ENCODE measurements at places on chromosomes 4 and X. TPM values are rescaled to one million over a fixed set of nuclear protein-coding genes. Genes with fewer than 3 reads are reported as not detected.
A peak's percentile ranks its signal among the peaks of the same experiment; 100 is the strongest.

DNA sequence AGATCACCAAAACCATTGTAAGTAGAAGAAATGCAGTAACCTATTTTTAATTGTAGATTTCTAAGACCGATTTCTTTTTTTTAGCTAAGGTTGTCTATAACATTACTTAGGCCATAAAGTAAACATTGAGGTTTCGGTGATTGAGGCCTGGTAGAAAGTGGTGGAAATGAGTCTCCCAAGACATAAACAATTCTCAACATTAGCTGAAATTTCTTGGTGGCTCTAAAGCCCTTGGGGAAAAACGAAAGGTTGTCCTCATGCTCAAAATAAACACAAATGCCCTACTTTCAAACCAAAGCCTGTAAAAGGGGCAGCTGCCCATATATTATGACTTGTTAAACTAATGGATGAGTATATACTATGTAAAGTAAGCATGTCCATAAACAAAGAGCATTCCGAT, 98.8 kb downstream of the SCFD2 start:
- no peak for DNase-seq

- DNase-seq, result no peak
These were observed 56.5 kb upstream of the CLNK start for GRCh38 chr4:10740891-10741620.

GRCh38 chr4:118322831-118323502, 29.8 kb downstream of the PRSS12 start:
- no peak for DNase-seq

GRCh38 chrX:53642337-53642736, 44.2 kb downstream of the HUWE1 start:
- no peak for DNase-seq

GRCh38 chr4:90474484-90474883, 347.3 kb downstream of the CCSER1 start:
- no peak for DNase-seq

- DNase-seq, result no peak
These were observed 218.2 kb downstream of the SCFD2 start for GRCh38 chr4:53147711-53148110.

DNA sequence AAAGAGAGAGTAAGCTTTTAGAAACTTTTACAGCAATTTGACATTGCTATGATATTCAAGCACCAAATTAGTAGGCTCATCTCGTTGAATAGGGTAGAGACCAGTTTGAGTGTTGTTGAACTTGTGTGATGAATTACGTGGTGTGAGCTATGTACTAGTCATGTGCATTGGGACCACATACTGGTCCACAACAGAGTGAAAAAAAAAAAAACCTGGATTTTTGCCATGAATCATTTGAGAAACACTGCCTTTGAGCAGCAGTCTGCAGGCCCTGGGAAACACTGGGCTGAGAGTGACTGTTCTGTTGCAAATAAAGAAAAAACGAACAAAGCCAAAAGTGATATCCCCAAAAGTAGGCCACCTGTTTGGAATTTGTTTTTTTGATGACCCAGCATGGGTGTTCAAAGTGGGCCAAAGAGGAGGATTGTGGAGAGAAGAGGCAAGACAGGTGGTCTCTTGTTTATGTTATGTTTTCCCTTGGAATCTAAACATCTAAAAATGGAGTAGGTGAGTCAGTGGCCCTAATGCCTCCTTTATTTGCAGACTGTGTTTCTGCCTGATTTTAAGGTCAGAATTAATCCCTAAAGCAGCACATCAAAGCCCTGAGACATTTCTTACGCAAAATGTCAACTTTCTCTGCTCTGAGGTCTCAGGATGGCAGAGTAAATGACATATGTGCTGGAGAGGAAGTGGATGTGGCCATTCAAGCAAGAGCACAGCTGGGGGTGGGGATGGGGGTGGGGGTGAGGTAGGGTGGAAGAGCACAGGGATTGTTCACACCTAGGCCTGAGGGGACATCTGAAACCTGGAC, 33.5 kb downstream of the TAF7L start:
- no peak for DNase-seq

- no peak for DNase-seq
These were observed 46.1 kb upstream of the MAGEC2 start for GRCh38 chrX:142251202-142251601.

GRCh38 chrX:136029766-136030165, 44.5 kb downstream of the SLC9A6 start:
- no peak for DNase-seq

DNA sequence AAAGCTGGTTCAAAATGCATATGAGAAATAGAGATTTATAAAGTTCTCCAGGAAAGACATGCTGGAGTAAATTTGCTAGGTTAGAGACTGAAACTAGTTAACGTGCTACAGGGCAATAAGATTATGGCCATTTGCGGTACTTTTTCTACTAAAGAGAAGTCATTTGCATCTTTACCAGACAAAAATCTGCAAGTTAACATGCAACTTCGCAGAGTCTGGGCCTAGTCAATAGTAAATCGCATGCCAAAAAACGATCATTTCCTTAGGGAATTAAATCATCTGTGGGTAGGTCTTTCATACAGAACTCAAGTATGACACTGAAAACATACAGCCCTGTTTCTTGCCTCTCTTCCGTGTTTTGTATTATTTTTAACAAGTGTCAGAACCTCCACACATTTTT, 32.8 kb upstream of the REST start:
- no peak for DNase-seq

DNA sequence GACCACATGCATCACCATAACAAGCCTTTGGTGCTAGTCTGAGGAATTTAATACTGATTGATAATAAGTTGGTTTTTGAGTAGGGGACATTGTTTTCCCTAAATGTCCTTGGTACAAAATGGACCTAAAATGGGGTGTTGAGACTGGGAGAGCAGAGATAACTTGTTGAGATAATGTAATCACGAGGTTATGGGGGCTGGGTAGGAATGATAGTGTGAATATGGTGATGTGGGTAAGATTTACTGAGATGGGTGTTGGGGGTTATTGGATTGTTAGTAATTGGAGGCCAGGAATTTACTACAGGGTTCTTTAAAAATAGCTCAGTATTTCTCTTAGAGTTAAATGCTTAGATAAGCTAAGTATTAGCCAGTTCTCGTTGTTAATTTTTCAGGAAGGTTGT, 3.9 kb downstream of the BMP2K start:
- DNase-seq, result no peak

DNA sequence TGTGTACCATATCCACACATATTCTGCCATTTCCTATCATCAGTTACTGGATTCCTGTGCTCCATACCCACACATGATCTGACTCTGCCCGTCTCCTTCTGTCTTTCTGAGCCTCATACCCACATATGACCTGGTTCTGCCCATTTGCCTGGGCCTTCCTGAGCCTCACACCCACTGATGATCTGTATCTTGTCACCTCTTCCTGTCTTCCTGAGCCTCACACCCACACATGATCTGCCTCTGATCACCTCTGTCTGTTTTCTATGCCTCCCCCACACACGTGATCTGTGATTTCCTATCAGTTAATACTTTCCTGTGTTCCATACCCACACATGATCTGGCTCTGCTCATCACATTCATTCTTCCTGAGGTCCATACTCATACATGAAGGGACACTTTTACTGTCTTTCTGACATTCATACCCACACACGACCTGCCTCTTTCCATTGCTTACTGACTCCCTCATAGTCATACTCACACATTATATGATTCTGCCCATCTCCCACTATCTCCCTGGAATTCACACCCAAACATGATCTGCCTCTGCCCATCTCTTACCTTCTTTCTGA, 32.5 kb downstream of the SCML1 start:
- no peak for DNase-seq

- DNase-seq, result no peak
These were observed 210.4 kb upstream of the HCCS start for GRCh38 chrX:10900585-10901289.

DNA sequence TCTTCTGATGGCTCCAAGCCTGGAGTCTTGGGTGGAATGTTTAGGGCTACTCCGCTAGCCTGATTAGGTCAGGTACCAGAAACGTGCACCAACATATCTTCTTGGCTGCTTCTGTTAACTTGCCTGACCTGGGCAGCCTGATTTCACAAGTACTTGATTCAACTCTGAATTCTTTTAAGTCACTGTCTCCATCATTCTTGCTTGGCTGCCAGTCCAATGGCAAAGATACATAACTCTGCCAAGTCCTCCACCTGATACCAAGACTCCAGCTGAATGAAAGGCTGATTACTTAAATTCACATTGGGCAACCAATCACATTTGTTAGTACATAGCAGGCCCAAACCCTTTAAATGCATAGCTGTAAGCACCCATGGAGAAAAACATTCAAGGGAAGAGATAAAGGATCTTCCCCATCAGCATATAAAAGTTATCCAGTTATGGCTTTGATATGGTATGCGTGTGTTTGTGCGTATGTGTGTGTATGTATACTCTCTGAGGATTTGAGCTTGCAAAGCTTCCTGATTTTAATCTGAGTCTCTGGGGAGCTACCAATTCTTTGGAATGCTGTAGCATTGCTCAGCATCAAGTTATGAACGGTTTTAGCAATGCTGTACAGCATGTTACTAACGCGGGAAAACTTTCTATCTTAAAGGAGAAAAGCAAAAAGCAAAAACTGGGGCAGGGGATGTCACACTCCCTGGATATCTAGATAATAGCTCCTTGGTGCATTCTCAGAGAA, 917.2 kb downstream of the DMD start:
- DNase-seq, result no peak

DNA sequence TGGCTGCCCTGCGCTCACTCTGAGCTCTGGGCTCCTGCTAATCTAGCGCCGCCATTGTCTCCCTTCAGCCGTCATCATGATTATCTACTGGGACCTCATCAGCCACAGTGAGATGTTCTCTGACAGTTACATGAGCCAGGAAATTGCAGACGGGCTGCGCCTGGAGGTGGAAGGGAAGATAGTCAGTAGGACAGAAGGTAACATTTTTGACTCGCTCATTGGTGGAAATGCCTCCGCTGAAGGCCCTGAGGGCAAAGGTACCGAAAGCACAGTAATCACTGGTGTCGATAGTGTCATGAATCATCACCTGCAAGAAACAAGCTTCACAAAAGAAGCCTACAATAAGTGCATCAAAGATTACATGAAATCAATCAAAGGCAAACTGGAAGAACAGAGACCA, 21.8 kb upstream of the PIN4 start:
- DNase-seq, result no peak

GRCh38 chrX:153561337-153561736, 37.6 kb downstream of the CCNQ start:
- DNase-seq, result no peak

- DNase-seq, result no peak
These were observed 105.9 kb upstream of the SLC7A11 start for GRCh38 chr4:138348055-138348454.

DNA sequence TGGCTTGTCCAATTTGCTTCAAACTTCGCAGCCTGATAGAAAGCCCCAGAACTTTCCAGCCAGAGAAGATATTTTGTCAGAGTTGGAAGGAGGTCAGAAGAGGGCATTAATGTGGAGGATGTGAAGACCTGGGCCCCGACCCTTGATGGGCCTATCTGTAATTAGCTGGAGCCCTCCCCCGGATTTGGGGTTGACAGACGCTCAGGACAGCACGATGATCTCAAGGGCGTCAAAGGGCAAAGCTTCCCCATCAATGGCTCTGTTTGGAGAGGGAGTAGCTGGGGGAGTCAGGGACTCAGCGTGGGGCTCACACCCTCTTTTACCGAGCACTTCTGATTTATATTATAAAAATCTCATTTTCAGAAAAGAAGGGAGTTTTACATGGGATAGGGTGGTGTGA, 59.0 kb upstream of the PPP2R3B start:
- DNase-seq, result no peak

- no peak for DNase-seq
These were observed 63.3 kb downstream of the MEPE start for GRCh38 chr4:87895964-87896621.

DNA sequence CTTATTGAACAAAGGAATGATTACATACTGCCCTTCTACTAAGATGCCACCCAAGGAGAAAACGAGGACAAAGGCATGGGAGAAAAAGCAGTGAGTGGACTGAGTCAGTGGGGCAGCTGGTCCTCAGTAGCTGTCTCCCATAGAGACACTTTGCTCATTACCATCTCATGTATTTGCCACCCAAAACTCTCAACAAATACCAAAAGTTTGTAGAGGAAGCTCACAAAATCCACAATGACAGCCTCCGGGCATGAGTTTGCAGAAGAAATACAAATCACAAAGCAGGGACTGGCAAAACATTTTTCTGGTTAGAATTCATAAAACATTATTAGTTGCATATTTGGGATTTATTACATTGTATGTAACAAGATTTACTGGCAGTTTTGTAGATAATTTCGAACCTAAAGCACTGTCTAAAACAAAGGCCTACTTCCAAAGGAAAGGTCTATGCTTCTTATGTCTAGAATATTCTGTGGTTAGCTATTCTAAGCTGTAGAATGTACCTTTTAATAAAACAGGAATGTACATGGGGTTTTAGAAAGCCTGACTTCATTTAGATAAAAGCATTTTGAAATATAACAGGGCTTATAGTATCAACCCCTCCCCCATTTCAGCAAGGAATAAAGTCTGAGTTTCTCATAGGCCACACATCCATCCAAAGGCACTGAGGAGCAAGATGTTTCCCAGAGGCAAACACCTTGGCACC, 17.7 kb downstream of the PCDH18 start:
- DNase-seq, result no peak

DNA sequence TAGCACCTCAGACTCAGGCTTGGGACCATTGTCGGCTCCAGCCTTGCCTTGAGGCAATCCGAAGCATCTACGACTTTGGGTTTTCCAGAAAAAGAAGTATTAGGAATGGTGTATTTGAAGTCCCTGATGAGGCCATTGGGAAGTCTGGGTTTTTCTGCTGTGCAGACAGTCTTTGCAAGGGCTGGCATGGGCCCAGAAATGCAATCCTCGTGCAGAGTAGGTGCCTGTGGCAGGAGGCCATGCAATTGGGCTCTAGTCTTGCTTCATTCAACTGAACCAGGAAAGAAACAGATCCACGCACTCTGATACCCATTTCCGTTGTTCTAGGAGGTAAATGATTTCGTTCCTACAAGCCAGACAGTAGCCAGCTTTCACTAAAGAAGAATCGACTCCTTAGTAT, 12.4 kb downstream of the ZFP92 start:
- DNase-seq, result peak; percentile 52

Gene CT83
- not detected for total RNA-seq

Gene SCML1
- 6.8 TPM for total RNA-seq

Gene ZBED1
- total RNA-seq, result 64.8 TPM

Gene CNGA1
- not detected for total RNA-seq

Gene DRD5
- total RNA-seq, result not detected

Gene KLHL13
- 11.4 TPM for total RNA-seq

Gene CT45A1
- not detected for total RNA-seq

Gene CCNQ
- 39.3 TPM for total RNA-seq

Gene NEUROG2
- total RNA-seq, result not detected

Gene NUDT9
- total RNA-seq, result 29.2 TPM

Gene SORBS2
- 1,282 TPM for total RNA-seq

Gene SLBP
- total RNA-seq, result 11.7 TPM

Gene PDGFC
- total RNA-seq, result 12.9 TPM

Gene FAM184B
- not detected for total RNA-seq

Gene FGD1
- 8.6 TPM for total RNA-seq
